ENCODE measurements at places on chromosomes 4 and X.
A peak's percentile ranks its signal among the peaks of the same experiment; 100 is the strongest.

GRCh38 chrX:19532709-19533108, 17.4 kb upstream of the MAP3K15 start:
- no peak for DNase-seq

DNA sequence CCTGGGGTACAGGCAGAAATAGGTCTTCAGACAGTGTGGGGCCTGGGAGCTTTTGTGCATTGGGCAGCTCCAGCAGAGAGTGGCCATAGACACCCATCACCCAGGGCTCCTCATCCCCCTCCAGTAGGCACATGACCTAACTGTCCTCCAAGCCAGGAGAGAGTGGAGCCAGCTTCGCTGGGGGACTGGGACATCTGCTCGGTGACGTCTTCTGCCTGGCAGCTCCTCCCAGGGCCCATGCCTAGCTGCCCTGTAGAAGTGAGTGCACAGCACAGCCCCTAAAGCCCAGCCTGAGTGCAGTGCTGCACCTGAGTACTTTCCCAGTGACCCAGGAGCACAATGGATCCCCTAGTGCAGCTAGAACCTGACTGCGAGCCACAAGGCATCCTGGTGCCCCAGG, 279.7 kb upstream of the SLC7A11 start:
- DNase-seq: no peak

DNA sequence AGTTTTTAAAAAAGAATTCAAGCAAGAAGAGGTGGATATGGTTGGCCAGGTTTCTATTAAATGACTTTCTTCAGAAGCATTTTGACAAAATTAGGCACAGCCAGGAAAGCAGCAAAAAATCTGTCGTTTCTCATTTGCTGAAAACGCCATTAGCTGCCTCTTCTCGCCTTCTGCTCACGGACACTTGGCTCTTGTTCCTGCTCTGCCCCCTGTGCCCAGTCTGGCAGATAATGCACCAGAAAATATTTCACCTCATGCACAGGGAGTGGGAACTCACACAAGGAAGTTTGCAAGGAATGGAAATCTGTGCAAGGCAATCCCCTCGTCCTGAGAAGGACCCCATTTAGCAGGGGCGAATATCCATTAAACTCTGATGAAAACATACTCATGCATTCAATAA, 260.0 kb downstream of the PACRGL start:
- no peak for DNase-seq

GRCh38 chr4:6470502-6471306, 1.7 kb downstream of the PPP2R2C start:
- peak; percentile 74 for DNase-seq

GRCh38 chr4:13539047-13539618, 5.2 kb downstream of the NKX3-2 start:
- no peak for DNase-seq

GRCh38 chr4:94410678-94411206, 41.0 kb upstream of the PDLIM5 start:
- DNase-seq: no peak

DNA sequence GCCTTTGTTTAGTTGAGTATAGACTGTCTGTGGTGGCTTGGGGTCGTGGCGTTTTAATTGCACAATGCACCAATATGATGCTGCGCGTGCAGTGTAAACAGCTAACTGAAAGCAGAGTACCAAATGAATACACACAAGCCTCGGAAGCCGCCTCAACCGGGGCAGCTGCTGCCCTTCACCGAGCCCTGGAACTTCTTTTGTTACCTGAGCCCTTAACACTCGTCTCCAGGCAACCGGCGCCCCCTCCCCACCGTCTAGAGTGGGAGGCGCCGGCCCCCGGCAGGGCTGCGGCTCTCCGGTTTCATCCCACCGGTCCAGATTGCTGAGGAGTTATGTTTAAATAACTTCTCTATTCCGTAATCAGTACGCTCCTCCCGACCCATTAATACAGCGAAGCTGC, 173.2 kb upstream of the TBL1X start:
- no peak for DNase-seq

DNA sequence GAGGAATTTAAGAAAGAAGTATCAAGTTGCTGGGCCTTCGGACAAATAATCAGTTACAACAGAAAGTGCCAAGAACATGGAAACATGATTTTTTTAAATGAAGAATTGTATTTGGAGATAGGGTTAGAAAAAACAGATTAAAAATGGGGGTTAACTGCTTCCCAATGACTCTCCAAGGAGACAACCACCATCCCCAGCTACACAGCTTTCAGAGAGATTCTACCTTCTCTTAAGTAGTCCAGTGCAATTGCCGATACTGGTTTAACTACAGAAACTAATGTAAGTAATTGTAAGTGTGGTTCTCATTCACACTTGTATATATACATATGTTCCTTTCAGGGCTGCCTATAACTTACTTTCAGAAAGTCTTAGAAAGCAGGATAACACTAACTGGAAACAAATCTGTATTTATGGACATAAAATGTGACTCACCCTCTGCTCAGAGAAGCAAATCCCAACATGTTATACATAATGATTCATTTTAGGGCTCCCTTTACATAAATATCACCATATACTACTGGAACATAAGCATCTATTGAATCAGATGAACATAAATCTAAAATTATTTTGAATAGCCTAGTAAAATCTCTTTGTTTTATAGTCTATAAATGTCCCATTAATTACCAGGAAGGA, 248.9 kb upstream of the UGT8 start:
- no peak for DNase-seq

DNA sequence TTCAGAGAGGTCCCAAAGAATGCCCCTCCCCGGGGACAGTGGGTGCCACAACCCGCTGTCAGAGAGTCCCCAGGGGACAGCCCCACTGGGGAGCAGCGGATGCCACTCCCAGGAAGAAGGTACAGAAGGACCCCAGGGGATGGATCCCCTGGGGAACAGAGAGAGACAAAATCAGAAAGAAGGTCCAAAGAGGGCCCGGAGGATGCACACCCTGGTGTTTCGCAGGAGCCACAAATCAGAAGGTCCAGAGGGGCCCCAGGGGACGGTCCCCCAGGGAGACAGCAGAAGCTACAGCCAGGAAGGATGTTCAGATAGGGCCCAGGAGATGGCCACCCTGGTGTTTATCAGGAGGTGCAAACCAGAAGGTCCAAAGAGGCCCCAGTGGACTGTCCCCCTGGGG, 1.4 kb downstream of the TEX13D start:
- DNase-seq: no peak

DNA sequence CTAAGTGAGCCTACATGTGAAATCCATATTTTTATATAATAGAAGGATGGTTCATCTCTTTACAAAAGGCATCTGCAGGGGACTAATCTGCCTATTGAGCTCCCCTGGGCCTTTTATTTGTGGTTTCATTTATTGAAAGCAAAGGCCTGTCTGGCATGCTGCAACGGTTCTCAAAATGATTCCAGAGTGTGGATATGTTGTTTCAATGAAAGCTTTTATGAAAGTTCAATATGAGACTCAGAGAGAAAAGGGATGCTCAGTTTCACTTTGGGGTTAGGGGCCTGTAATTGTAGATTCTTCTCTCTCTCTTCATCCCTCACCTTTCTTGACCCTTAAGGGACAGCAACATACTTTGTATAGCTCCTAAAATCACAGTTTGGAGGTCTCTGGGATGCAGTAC, 204.2 kb upstream of the CASK start:
- no peak for DNase-seq

DNA sequence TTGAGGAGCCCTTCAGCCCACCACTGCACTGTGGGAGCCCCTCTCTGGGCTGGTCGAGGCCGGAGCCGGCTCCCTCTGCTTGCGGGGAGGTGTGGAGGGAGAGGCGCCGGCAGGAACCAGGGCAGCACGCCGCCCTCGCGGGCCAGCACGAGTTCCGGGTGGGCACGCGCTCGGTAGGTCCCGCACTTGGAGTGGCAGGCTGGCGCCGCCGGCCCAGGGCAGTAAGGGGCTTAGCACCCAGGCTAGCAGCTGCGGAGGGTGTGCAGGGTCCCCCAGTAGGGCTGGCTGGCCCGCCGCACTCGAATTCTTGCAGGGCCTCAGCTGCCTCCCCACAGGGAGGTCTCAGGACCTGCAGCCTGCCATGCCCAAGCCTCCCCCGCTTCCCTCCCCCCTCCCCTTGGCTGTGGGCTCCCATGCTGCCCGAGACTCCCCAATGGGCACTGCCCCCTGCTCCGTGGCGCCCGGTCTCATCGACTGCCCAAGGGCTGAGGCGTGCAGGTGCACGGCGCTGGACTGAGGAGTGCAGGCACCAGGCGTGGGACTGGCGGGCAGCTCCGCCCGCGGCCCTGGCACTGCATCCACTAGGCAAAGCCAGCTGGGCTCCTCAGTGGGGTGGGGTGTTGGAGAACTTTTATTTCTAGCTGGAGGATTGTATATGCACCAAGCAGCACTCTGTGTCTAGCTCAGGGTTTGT, 127.5 kb downstream of the DCK start:
- no peak for DNase-seq

DNA sequence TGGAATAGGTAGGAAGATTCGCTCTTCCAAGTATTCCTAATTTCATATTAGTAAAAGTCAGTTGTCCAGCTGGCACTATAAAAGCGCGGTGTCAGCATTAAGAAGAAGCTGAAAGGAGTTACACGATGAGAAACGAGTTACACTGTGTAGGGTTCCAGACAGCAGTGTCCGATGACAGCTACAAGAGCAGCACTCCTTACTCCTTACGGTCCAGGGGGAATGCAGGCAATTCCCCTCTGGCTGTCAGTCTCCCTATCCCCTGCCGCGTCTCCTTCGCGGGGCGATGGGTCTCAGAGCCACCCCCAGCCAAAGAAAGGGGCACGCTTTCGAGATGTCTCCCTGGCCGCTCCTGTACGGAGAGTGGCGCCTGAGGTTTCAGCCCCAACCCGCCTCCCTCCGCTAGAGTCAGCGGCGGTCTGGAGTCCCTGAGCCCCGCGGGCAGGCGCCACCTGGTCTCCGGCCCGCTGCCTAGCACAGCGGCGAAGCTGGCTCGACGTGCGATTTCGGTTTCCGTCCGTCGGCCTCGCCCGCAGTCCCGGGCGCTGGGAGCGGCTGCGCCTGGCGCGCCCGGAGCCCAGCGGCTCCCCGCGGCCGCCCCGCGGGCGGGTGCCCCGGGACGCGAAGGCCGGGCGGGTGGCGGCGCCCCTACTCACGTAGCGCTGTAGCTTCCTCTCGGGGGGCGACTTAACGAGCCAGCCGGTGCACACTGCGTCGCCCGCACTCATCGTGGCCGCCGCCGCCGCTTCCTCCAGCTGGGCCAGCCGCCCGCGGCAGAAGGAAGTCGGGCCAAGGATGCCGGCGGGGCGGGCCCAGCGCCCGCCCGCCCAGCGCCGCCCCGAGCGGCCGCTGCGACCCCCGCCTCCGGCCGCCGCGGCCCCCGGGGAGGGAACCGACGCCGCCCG, at the start of gene GAB3:
TSS of gene GAB3 (minus strand) at position 777 of the 902 bp plus-strand sequence. CDS start at position 725, 52 bp downstream.
- DNase-seq: no peak

DNA sequence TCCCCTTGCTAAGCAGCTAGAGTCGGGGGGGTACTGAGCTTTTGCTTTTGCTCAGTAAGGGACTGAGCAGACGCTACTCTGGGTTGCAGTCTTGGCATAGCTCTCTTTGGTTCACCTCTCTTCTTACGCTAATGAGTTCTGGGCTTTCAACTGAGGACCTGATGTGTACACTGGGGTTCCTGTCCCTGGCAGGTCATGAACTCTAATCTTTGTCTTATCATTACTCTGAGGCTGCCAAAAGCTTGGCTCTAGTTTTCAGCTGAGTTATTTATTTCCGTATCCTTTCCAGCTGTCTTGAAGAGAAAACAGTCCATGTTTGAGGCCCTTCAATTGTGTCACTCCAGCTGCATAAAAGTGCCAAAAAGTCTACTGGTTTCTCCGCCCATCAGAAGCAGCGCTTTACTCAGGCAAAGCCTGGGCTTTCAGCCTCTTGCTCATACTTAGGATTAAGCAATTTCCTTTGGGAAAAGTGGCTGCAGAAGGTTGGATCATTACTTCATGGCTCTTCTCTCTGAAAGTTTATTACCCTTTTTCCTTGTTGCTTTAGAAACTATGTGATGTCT, 121.0 kb upstream of the STOX2 start:
- no peak for DNase-seq

GRCh38 chr4:129804461-129804981, 708.6 kb downstream of the C4orf33 start:
- no peak for DNase-seq

DNA sequence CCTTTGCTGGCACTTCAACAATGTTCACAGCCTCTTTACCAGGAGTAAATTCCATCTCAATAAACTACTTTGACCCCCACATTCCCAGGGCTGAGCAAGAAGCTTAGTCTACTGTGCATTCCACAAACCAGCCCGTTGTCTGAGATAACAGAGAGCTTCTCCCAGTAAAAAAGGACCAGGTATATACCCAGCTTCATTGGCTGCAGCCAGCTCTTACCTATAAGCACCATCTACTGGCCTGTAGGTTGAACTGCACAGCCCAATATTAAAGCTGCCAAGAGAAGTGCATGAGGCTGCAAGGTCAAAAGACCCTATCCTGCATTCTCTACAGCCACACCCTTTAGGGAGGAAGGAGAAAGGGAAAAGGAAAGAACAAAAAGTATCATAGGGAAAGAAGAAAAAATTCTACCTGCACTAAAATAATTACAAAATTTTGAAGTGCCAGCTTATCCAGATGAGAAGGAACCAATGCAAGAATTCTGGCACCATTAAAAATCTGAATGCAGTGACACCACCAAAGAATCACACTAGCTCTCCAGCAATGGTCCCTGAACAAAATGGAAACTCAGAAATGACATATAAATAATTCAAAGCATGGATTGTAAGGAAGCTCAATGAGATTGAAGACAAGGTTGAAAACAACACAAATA, 45.7 kb upstream of the INTU start:
- DNase-seq: no peak

DNA sequence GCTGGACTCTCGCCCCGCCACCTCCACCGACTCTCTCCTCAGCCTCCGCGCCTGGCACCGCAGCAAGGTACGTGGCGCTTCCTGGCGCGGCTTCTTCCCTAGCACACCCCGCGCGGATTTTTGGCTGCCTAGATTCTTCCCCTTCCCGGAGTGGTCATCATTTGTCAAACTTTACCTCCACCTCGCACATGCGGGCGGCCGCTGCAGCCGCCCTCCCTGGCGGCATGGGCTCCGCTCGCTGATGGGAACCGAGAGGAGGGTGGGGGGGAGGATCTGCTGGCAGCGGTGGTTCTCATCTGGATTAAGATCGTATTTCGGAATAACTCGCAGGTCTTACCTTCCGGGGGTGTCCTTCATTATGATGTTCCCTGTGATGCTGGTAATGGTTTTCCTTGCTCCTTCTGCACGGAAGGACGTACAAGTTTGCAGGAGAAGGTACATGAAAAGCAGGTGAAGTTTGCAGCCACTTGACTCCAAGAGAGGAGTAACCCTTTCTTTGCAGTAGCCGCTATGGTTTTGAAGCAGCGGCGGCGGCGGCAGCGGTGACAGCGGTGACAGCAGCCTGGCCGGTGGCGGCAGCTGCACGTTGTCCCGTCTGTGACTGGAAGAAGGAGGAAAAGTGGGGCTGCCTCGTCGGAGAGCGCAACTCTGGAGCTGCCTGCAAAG, 2183.9 kb upstream of the TENM3 start:
- peak; percentile 46 for DNase-seq

Data from nucleus accumbens (tissue), 56 donors.